PC-3 (cell line): ENCODE measurements at places on chromosomes 12 and 14. TPM values are rescaled to one million over a fixed set of nuclear protein-coding genes. Genes with fewer than 3 reads are reported as not detected.

DNA sequence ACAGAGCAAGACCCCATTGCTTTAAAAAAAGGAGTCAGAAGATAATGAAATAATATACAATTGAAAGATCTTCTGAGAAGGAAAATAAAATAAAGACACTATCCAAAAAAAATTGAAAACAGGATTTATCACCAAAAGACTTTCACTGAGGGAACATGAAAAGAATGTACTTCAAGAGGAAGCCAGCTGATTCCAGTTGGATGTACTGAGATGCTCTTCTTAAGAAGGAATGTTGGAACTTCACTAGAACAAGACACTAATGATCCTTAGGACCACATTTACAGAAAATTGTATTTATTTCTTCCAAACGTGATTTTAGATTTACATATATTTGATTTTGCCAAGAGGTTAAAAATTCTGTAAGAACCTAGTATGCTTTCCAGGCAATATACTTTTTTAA, 65.6 kb upstream of the CNOT2 start:
- H3K36me3 ChIP-seq = no peaks in the 10 kb centered on the region
- DNase-seq = no peak
- no peaks in the 10 kb centered on the region for H3K27me3 ChIP-seq
- H3K4me3 ChIP-seq = no peak overlapping the region
- H3K4me1 ChIP-seq = no peaks in the 10 kb centered on the region

DNA sequence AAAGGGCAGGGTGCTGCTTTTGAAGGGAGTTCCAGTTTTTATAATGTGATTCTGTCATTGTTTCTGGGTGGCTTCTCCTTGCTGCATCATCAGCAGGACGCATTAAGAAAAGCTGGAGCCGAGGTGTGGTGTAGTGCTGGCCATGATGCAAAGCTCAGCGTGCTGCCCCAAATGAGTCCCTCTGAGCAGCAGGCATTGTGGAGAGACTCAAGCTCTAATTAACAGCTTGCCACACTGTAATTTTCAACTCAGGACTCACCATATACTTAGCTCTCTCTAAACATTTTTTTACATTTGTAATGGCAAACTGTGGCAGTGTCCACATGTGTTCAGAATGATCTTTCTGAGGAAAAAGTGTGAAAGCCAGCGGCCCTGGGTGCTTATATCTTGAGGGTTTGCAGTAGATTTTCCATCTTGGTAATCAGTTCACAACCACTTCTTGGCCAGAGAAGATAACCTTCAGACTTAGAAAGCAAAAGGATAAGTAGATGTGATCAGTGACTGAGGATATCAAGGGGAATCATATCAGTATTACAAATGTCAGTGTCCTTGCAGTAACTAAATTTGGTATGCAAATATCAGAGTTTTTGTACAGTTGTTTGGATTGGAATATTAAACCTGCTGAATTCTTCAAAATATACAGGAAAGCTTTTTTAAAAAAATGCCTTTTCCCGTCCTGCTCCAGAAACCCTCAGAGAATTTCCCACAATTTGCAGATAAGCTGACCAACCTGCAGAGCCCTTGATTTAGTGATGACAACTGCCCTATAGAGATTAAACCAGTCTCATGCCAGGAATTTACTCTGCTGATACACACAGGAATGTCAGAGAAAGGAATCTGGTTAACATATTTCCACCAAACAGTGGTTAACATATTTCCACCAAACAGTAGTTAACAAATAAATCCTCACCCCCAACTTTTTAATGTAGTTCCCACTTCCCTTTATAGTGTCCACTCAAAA, 63.6 kb downstream of the DAAM1 start:
- no peaks in the 10 kb centered on the region for H3K36me3 ChIP-seq
- H3K27me3 ChIP-seq = no peaks in the 10 kb centered on the region
- no peak overlapping the region for H3K27ac ChIP-seq
- peaks cover 20% of the 10 kb centered on the region for H3K4me1 ChIP-seq

DNA sequence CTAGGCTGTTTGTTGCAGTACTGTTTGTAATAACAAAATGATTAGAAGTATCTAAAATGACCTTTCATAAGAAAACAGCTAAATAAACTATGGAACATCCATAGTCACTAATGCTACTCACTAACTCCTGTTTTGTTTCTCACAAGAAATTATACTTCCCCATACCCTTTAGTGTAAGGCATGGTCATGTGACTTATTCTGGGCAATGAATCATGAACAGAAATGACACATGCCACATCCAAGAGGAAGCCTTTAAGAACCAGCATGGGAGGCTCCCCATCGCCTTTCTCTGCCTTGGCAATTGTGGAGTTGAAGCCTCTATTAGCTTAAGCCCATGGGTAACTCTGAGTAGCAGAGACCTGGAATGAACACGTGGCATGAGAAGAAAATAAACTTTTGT, 49.3 kb downstream of the KSR2 start:
- DNase-seq = no peak
- H3K27ac ChIP-seq = no peak overlapping the region
- H3K4me1 ChIP-seq = no peaks in the 10 kb centered on the region
- no peak overlapping the region for H3K4me3 ChIP-seq
- no peaks in the 10 kb centered on the region for H3K27me3 ChIP-seq
- no peaks in the 10 kb centered on the region for H3K36me3 ChIP-seq

- no peaks in the 10 kb centered on the region for H3K36me3 ChIP-seq
- no peaks in the 10 kb centered on the region for H3K4me1 ChIP-seq
- H3K4me3 ChIP-seq = no peak overlapping the region
These were observed 58.2 kb downstream of the GRIP1 start for GRCh38 chr12:66620688-66621087.

PPP1R36 gene
- 0.26 TPM in 1 of 2 replicates, not detected in the other for total RNA-seq

GRCh38 chr12:122336015-122336946, 70.0 kb upstream of the VPS33A start:
- H3K4me1 ChIP-seq = no peaks in the 10 kb centered on the region
- H3K36me3 ChIP-seq = peaks cover 36% of the 10 kb centered on the region
- no peak overlapping the region for H3K27ac ChIP-seq
- DNase-seq = peak; percentile 36

GRCh38 chr14:92657457-92658142, 90.8 kb downstream of the LGMN start:
- H3K4me1 ChIP-seq = no peaks in the 10 kb centered on the region
- H3K36me3 ChIP-seq = 0 out of 2 replicates have a peak, but pooled peaks cover 5% of the 10 kb centered on the region
- no peak overlapping the region for H3K27ac ChIP-seq
- no peaks in the 10 kb centered on the region for H3K27me3 ChIP-seq
- DNase-seq = no peak
